Activated CD4-positive, CD25-positive, alpha-beta regulatory T cell treated with anti-CD3 and anti-CD28 coated beads, Interleukin-2, amount 50 U/mL, for 24 hours (primary cell): ENCODE measurements at places on chromosomes 6 and 20.
A peak's percentile ranks its signal among the peaks of the same experiment; 100 is the strongest.

GRCh38 chr6:31734821-31735406 lies 1.4 kb downstream of the CLIC1 start:
- peak; percentile 66 for ATAC-seq

DNA sequence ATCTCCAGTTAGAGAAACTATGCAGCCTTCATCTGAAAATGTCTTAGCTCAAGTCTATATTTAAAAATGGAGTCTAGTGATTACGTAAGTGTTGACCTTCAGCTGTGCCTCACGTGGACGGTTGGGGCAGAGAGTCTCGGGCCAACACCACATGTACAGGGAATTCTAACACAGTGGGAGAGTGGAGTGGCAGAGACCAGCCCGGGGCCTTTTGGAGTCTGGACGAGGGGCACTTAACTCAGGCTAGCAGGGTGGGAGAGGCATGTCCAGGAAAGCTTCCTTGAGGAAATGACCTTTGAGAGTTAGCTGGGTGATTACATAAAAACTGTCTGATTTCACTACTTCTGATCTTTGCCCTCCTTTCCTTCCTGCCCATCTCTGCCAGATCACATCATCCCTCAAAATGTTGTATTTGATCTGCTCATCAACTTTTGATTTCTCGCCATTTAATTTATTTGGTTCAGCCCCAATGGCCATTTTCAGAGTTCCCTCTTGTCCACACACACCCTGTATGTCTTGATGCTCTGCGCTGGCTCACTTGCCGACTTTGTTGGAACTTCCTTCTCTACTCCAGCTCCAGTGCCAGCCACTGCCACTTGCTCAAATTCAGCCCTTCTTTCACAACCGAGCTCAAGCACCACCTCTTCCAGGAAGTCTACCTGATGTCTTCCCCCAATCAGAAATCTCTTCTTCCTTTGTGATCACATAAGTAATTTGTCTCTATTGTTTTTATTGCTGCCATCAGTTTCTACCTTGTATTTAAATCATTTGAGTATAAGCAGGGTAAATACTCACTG lies 2.6 kb downstream of the ARMC2 start:
- ATAC-seq: no peak

DNA sequence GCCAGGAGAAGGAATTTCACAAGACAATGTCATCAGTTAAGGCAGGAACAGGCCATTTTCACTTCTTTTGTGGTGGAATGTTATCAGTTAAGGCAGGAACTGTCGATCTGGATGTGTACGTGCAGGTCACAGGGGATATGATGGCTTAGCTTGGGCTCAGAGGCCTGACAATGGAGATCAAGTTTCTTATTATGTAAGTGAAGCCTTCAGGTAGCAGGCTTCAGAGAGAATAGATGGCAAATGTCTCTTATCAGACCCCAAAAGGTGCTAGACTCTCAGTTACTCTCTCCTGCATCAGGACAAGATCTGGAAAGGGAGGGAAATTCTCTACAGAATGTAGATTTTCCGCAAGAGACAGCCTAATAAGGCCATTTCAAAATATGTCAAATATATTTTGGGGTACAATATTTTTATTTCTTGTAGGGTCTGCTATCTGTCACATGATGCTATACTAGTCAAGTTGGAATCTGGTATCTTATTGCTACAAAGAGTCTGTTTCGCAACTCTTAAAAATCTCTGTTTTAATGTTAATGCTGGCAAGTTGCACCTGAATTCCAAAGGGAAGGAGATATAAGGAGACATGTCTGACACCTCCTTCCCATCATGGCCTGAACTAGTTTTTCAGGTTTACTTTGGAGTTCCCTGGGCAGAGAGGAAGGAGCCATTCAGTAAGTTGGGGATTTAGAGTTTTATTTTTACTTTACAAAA lies 48.8 kb downstream of the TRDN start:
- ATAC-seq: no peak

- ATAC-seq: no peak
Observed at GRCh38 chr20:54897787-54898186, 422.4 kb downstream of the DOK5 start.

DNA sequence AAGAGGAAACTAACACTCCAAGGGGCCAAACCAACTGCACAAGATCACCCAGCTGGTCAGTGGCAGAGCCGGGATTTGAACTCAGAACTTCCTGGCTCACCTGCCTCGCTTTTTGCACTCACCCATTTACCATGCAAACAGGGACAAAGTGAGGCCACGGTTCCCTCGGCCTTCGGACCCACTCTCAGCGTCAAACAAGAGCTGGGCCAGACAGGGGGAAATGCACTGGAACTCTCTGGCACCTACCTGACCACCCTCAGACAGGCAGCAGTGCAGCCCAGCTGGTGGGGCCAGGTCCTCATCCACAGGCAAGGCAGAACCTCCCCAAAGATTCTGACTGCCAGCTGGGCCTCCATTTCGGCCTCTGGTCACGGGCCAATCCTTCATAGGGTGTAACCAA lies 93.7 kb upstream of the SRSF6 start:
- no peak for ATAC-seq

- ATAC-seq: no peak
Observed at GRCh38 chr6:11429577-11429976, 108.0 kb upstream of the TMEM170B start.

DNA sequence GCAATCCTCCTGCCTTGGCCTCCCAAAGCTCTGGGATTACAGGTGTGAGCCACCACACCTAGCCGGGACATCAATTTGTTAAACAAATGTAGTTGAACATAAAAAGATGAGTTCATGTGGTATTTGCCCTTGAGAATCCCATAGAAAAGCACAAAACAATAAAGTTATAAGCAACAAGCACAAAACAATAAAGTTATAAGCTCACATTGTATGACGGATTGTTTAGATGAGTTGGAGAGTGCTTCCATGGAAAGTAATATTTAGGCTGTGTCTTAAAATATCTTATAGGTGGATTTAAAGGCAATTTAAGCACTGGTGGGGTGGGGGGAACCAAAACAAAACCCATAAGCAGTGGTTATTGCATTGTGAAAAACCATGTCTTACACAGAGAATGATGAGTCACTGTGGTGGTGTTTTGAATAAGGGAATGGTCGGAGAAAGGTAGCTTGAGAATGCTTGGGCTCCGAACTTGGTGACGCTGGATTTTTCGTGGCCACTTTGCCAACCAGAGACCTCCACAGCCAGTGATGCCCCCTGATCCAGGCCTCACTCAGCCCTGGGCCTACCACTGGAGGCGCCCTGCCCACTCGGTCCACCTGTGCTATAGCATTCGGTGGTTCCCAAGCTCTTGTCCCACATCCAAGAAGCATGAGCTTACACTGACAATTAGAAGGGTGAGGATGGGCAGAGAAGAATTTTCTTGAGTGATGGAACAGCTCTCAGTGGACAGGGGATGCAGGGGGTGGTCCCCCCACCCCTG lies 256.0 kb downstream of the CDKAL1 start:
- no peak for ATAC-seq

DNA sequence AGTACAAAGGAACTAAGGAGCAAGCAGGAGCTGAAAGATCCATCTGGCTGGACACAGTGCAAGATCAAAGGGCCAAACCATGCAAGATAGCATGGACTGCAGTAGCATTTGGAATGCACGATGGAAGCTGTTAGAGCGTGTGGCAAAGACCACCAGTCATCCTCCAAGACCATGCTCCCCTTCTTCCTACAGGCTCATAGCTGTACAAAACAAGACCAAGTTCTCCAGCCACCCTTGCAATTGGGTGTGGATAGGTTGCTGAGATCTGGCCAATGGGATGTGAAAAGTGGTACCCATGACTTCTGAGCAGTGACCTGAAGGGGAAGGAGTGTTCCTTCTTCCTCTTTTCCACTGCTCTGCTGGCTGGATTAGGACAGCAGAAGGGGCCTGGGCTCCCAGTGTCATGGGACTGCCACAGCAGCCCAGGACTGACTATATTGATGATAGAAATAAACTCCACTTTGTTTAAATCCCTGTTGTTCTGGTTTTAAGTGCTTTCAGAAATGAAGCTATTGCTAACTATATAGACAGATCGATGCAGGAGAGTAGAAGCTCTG lies 64.9 kb downstream of the SLC22A23 start:
- ATAC-seq: no peak

- ATAC-seq: no peak
Observed at GRCh38 chr6:134372603-134373281, 54.8 kb upstream of the SGK1 start.

DNA sequence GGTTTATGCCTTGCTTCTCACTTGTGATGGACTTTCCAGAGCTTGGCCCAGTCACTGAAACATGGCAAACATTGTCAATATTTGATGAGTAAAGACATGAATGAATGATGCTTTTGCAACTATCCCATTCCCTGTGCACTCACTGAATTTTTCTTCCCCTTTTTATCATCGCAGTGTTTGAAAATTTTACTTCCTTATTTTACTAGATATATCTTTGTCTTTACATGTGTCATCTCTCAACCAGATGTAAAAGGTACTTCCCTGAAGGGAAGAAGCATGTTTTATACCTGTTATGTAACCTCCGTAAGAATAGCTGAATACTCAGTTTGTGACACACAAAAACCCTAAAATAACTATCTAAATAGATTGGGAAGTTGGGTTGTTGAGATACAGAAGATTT lies 544.7 kb upstream of the FLRT3 start:
- ATAC-seq: no peak

GRCh38 chr6:47631269-47631772 lies 67.1 kb upstream of the ADGRF4 start:
- peak; percentile 32 for ATAC-seq

DNA sequence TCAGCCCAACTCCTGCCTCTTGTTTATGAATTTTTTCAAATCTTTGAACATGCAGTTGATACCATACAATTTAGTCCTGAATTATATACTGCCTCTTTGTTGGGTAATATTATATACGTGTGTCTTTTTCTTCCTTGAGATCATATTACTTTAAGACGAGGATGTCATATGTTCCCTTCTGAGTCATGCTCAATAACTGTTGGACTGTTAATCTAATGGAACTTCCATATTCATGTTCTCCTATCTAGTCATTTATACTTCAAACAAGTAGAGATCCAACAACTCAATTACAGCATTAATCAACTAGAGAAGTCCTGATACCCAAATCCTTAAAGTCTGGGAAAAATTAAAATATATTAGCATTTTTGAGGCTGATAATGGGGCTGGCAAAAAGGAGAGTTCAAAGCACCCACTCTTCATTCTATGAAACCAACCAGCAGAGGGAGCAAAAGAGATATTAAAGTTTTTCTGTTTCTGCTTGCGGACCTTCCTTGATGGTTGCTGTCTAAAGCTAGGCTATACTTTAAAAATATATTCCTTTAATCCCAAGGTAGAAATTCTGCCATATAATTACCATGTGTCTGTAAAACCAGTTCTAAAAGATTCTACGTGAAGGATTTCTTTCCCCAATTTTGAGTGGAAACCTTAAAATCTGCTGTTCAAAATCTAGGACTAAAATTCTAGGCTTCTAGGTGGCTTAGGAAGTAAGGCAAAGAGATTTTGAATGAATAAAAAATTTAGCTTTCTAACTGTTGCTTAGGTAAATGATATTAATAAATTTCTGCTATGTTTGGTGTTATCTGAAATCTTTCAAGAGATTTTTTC lies 498.9 kb downstream of the BCKDHB start:
- no peak for ATAC-seq

- ATAC-seq: no peak
Observed at GRCh38 chr6:157864185-157864761, 41.2 kb downstream of the SNX9 start.

DNA sequence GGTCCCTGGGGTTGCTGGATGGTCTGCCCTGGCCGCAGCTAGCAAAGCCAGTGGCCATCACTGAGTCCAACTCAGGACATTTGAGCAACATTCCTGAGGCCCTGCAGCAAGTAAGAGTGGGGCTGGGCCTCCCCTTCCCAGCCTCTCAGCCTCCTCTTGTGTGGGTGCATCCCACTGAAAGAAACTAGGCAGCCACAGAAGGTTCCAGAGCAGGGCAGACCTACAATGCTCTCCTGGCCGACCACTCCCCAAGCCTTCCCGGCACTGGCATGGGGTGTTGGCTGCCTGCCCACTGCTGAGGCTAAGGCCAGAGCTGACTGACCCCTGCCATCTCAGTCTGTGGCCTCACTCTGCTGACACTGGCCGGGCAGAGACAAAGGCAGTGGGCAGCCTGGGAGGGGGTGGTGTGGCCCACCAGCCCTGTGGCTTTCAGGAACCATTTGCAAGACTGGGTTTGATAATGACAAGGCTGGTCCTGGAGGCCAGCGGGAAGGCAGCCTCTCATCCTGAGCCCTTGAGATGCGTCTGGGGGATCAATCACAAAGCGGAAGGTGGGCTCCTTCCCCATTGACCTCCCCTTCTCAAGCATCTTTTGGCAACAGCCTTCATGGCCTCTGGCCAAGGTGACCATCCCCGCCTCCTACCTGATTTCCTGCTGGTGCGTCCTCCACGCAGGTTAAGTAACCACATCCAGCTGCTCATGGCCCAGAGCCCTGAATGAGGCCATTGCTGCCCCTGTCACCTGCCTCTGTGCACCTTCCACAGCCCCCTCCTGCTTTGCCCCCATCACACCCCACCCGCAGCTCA lies 9.6 kb downstream of the DLGAP4 start:
- no peak for ATAC-seq

DNA sequence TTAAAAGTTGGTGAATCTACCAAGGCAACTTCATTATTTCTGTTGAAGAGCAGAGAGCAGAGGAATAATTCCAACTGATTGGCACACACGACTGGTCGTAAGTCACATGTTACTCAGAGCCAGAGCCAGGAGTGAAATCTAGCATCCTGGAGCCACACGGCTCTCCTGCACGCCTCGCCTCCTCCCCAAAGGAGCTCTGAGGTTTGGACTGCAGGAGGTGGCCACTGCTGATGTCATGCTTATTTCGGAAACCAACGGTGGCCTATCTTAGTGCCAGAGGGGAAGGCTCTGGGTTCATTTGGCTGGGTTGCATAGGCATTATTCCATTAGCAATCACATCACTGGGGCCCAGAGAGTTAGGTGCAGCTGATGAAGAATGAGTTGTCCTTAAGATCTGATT lies 123.5 kb upstream of the RALGAPA2 start:
- no peak for ATAC-seq

GRCh38 chr20:49925901-49926454 lies 10.2 kb upstream of the RNF114 start:
- no peak for ATAC-seq

GRCh38 chr6:125670568-125670967 lies 78.9 kb upstream of the HEY2 start:
- no peak for ATAC-seq

- ATAC-seq: peak; percentile 62
Observed at GRCh38 chr6:110185879-110186278, 5.7 kb downstream of the CDC40 start.

DNA sequence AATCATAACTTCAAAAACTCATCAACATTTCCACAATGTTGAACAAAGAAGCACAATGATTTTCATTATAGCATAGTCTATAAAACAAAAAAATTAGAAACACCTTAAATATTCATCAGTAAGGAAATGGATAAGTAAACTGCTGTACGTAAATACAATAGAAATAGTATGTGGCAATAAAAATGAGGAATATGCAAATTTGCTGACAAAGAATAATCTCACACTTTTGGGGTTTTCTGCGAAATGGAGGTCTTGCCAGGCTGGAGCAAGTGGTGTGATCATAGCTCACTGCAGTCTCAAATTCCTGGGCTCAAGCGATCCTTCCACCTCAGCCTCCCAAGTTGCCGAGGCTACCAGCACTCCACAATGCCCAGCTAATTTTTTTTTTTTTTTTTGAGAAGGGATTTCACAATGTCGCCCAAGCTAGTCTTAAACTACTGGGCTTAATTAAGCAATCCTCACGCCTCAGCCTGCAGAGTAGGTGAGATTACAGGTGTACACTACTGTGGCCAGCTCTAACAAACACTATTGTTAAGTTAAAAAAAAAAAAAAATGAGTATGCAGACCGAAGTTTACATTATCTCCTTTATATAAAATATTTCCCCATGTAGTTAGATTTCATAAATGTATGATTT lies 58.8 kb upstream of the SMIM28 start:
- no peak for ATAC-seq

GRCh38 chr6:100626721-100627120 lies 162.0 kb upstream of the SIM1 start:
- ATAC-seq: no peak
